ENCODE measurements at places on chromosomes 6 and 20. TPM values are rescaled to one million over a fixed set of nuclear protein-coding genes. Genes with fewer than 3 reads are reported as not detected.
A peak's percentile ranks its signal among the peaks of the same experiment; 100 is the strongest.

The PPIL6 gene
- total RNA-seq, result 0.29 TPM

The FAM83C gene
- total RNA-seq, result not detected

DNA sequence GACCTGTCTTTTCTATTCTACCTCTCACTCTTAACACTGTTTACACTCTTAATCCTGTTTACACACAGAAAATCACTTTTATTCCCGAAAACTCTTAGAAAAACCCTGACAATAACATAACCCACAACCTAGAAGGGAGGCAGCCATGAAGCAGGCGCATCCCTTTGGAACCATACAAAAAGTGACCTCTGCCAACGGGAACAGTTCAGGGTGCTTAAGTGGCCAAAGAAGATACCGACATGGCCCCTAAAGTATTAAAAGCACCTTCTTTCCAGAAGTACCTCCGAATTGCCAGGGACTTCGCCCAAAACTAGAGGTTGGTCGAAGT lies 490 bp downstream of the MMUT start:
- no peak for DNase-seq

DNA sequence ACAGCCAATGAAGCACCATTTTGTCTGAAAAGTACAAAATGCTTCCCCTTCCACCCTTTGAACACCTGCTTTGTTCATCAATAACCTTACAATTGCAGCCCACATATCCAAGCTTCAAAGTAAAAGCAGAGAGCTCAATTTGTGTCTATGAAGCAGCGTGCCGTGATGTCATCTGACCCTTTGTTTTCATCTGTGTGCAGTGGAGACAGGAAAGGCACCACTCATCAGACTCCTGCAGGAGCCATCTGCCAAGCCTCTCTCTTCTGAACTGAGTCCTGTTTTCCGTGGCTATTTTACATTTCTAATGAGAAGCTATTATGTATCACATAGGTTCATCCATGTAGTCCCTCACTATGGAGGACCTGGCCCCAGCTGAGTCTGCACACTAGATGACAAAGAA lies 7.5 kb upstream of the LY86 start:
- no peak for DNase-seq

GRCh38 chr6:3724451-3725144 lies 26.9 kb downstream of the PXDC1 start:
- DNase-seq, result no peak

DNA sequence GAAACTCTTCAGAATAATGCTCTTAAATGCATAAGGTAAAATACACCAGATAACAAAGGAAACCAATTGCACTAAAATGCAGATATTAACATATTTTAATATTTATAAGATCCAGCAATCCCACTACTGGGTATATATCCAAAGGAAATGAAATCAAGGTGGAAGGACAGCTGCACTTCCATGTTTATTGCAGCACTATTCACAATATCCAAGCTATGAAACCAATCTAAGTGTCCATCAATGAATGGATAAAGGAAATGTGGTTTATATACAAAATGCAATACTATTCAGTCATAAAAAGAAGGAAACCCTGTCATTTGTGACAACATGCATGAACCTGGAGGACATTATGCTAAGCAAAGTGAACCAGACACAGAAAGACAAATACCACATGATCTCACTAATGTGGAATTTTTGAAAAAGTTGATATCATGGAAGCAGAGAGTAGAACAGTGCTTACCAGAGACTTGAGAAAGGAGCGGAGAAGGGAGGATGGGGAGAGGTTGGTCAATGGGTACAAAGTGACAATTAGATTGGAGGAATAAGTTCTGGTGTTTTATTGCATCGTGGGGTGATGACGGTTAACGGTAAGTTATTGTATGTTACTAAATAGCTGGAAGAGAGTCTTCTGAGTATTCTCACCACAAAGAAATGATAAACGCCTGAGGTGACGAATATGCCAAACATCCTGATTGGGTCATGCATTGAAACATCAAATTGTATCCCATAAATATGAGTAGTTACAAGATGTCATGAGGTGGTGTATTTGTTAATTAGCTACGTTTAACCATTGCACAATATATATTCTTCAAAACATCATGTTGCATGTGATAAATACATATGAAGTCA lies 37.9 kb upstream of the RNF24 start:
- DNase-seq, result no peak

- DNase-seq, result no peak
Measured at GRCh38 chr6:90420500-90420899, 123.9 kb upstream of the BACH2 start.

- no peak for DNase-seq
Measured at GRCh38 chr6:155717374-155717773, 261.7 kb upstream of the NOX3 start.

- DNase-seq, result no peak
Measured at GRCh38 chr6:33123732-33124524, 48.1 kb downstream of the HLA-DPB1 start.

The BMP2 gene
- total RNA-seq, result 0.12 TPM

The ZNF391 gene
- total RNA-seq, result 0.44 TPM

DNA sequence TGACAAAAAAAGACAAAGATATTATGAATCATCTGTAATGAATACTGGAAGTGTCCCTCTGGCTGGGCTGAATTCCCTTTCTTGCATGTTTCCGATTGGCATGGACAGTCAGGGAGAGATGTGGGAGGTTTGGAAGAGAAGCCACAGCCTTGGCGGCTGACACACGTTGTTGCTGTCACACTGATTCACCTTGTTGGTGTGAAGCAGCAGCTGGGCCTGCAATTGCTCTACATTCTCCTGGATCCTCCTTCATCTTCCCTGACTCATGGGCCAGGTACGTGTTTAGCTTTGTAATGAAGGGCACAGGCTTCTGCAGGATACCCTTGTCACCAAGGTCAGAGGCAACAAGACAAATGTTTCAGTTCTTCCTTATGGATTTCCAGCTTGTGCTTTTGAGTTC lies 13.4 kb upstream of the SMIM8 start:
- no peak for DNase-seq

The LPA gene
- not detected for total RNA-seq

The LY86 gene
- 1.1 TPM for total RNA-seq

DNA sequence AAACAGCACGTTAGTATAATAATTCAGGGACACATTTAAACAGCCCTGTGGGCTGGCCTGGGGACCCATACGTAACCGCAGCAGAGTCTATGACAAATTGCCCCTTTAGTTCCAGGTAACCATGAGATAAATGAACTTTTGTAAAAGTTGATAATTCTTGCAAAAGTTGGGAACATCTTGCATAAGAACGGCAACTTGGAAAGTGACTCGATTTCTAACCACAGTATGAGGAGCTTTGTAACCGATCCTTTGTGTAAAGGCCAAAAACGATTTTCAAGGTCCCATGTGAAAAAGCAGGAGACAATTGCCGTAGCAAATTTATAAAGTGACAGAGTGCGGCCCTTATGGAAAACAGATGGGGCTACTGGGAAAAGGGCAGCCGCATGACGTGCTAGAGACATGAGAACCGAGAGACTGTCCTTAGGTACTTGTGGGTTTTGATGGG lies 81.6 kb downstream of the PSMG4 start:
- DNase-seq, result no peak

DNA sequence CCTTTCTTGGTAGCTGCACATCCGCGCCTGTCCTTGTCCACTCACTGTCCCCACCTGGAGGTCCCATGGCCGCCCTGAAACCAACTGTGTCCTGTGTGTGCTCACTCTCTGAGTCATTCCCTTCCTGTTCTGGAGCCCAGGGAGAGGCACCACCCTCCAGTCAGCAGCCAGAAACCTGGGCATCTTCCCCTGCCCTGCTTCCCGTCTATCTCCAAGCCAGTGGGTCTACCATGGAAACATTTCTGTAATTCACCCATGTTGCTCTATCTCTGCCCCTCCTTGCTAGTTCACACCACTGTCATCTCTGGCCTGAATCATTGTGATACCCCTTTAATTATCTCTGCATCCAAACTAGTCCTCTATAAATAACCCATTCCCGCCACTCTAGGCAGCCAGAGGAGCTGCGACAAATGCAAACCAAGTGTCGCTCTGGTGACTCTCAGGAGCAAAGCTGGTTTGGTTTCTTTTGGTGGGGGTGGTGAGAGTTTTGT lies 28.8 kb upstream of the SYNJ2 start:
- no peak for DNase-seq

DNA sequence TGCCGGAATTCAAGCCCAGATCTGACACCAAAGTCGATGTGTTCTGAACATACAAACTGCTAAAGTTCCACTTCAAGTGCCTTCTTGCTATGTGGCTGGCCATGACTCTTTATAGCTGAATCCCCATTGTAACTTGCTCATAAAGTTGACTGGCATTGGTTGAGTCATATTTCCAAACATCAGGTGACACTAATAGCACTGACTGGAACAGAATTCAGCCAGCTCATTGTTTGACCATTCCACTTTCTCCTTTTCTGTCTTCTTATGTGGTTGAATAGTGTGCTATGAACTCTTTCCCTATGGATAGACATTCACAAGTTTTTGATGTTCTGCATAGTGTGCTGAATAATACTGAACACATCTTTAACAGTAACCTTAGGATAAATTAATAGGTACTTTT lies 266.2 kb upstream of the ZFP64 start:
- DNase-seq, result no peak

The PAK5 gene
- not detected for total RNA-seq

The SPTLC3 gene
- 0.18 TPM for total RNA-seq

- DNase-seq, result no peak
Measured at GRCh38 chr6:45184040-45184439, 144.1 kb upstream of the RUNX2 start.

The OR2B6 gene
- total RNA-seq, result not detected

- DNase-seq, result no peak
Measured at GRCh38 chr6:34615574-34616226, 59.6 kb upstream of the SPDEF start.

DNA sequence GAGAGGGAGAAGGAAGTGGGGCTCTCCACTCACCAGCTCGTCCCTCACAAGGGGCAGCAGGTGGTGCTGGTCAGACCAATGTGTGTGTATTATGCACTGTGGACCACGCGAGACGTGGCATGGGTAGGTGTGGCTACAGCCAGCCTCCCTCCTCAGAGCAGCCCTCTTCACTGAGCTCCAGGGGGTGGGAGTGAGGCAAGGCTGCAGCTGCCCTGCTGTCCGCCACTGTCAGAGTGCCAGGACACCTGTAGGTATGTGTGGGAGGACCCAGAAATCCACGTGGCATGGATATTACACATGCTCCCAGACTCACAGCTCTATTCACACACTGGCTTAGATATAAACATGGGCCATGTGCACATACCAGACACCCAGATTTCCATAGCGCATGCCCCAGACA lies 90.3 kb downstream of the VEGFA start:
- DNase-seq, result no peak

- DNase-seq, result no peak
Measured at GRCh38 chr6:136157743-136158142, 92.4 kb downstream of the MTFR2 start.

- DNase-seq, result no peak
Measured at GRCh38 chr6:33762713-33763112, 16.0 kb upstream of the IP6K3 start.

The TCF15 gene
- not detected for total RNA-seq

DNA sequence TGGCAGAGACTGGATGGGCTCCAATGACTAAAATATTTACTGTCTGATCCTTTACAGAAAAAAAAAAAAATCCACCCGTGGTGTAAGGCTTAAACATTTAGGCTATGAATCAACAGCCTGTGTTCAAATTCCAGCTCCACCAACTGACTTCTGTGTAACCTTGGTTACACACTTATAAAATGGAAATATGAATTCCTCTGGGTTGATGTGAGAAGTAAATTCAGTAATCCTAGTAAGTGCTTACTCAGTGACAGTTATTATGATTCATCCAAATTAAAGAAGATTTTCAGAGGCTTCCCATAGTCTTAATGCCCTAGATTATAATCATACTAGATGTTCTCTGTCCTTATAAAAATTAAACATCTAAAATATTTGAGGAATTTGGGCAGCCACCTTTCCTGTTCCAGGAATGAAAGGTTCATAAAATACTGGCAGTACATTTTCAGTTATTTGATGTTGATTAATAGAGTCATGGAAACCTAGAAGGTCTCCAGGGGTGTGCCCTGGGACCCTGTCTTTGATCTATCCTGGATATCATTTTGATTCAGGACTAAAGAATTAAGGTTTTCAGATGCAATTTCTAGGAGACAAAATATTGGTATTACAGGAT lies 180.3 kb upstream of the ZNF217 start:
- DNase-seq, result no peak

The GCNT2 gene
- total RNA-seq, result 3.0 TPM

DNA sequence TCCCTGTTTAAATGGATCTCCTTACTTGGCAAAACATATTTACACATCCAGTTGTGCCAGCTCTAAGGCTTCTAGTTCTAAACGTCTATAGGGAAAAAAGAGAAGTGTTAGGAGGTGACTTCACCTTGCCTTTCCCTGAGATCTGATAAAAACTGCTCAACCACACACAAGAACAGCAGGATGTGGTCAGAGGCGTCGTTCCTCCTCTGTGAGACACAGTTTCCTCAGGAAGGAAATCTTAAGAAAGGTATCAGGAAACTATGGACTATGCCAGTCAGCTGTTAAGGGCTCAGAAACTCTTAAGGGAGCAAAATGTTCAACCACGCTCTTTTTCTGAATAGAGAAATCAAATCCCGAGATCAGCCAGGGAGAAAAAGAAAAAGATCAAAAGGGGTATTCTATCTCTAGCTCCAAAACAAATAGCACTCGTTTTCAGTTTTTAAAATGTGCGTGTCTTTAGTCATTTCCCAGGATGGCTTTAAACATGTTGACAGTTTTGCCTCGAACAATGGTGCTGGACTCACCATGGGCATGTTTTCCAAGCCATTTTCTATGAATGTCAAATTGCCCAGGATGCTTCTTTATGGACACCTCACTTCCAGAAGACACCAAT lies 154.5 kb downstream of the HACE1 start:
- peak; percentile 51 for DNase-seq

DNA sequence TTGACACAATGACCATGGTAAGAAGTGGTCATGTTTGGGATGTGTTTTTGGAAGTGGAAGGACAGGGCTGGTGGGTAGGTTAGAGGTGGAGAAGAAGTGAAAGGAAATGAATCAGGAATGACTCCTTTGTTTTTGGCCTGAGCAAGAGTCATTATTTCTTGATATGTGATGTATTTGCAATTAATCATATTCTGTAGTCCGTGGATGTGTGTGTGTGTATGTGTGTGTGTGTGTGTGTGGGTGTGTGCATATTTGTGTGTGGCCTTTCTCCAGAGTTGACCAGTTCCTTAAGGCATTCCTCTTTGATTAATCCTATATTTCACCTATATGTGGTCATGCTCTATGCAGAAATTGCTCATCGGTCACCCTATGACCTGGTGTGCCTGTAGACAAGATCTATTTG lies 130.7 kb downstream of the UTRN start:
- DNase-seq, result no peak

The DEFB124 gene
- not detected for total RNA-seq

GRCh38 chr6:20255428-20255827 lies 43.2 kb upstream of the MBOAT1 start:
- no peak for DNase-seq

- DNase-seq, result no peak
Measured at GRCh38 chr6:165223101-165223500, 86.3 kb downstream of the C6orf118 start.

The TMEM170B gene
- 0.86 TPM for total RNA-seq

DNA sequence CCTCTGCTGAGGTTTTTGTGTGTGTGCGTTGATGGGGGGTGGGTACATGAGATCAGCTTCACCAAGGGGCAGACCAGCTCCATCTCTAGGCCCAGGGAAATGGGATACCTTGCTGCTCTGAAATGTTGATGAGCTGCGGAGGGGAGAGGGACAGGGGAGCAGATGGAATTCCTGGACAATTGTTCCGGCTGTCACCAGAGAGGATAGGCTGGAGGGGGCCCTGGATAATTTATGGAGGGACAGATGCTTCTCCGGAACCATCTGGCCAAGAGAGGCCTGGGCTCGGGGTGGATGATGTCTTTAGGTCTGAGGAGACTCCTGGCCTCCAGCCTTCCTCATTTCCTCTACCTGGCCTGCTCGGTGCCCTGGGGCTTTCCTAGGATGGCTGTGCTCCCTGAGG lies 1.9 kb upstream of the TJAP1 start:
- no peak for DNase-seq

The BMP7 gene
- total RNA-seq, result 0.12 TPM

Measured in activated T-helper 1 cell treated with anti-CD3 and anti-CD28 coated beads, Interleukin-12 subunit alpha, Interleukin-12 subunit beta, Interleukin-2, Interleukin-4 antibody, amounts not matched to agents 30 ng/mL and 10 ng/mL and 1 ng/mL, durations not matched to agents 14 hours and 24 hours and 36 hours (primary cell).